ENCODE measurements at places on chromosomes 5 and 9.

DNA sequence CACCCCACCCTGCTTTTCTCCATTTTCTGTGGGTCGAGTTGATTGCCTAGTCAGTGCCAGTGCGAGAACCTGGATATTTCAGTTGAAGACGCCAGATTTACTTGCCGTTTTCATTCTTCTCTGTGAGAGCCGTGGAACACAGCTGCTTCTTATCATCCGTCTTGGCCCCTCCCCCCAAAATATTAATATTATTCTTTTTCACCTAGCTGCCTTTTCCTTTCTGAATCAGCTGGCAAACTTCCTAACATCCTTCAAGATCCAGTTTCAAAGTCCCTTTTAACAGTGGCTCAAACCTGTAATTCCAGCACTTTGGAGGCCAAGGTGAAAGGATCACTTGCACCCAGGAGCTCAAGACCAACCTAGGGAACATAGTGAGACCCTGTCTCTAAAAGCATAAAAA, 117.1 kb upstream of the RASA1 start:
- no peak for DNase-seq

GRCh38 chr5:62600560-62601252, 22.1 kb downstream of the LRRC70 start:
- no peak for DNase-seq

GRCh38 chr5:18314192-18314778, 680.0 kb downstream of the TAF11L14 start:
- DNase-seq, result no peak

DNA sequence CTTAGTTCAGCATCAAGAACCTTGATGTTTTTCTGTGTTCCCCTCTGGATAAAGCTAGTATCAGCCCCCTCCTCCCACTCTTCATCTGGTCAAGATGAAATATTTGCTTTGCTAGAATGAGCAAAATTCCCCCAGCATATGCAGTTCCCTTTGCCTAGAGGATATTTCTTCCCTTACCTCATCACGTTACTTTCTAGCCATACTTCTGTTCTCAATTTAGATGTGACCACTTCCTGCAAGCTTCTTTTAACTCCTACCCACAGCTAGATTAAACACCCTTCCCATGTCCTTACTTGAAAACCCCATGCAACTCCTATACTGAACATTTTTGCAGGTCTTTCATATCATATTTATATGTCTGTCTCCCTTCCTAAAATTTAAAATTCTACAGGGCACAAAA, 178.9 kb upstream of the TUSC1 start:
- DNase-seq, result no peak

- no peak for DNase-seq
Observed at GRCh38 chr5:1885404-1885755, 2.7 kb upstream of the IRX4 start.

DNA sequence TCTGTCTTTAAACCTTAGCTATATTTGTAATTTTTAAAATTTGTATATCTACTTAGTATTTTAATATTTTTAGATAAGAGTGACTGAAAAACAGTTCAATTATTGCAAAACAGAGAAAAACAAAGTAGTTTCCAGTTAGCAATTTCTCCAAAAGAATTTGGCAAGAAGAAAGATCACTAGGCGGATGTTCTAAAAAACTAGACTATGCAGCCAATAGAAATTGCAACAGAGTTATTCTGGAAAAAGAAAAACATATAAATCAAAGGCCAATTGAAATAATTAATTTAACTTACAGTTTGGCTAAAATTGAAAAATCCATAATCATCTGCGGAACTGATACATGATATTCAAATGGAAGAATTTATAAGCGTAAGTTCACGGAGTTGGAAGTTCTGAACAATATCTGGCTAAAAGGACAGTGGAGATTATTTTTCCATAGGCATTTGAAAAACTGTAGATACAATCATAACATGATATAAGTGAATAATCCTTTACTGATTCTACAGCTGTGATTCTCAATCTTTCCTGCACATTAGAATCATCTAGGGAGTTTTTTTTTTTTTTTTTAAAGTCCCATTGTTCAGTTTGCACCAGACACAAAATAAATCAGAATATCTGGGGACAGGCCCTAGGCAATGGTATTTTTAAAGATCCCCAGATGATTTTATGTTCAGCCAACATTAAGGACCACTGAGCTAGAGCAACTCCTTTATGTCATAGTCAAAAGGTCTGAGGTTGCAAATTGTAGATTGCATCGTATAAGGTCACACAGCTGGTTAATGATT, 605.1 kb upstream of the DAB2 start:
- DNase-seq, result no peak

DNA sequence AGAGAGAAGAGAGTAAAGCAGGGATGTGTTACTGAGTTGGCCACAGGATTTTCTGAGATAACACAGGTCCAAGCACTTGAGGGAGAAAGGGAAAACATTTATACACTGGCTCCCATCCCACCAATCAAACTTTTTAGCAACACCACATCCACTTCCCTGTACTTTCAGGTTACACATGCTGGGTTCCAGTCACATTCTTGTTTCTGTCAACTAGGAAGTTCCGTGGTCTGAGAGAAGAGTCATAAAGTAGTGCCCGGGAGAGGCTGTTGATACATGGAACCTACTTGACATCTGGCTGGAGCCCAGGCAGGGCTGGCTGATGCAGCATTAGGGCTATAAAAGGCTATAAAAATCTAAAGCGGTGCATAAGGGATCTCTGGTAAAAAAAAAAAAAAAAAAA, 473.9 kb upstream of the COX7C start:
- no peak for DNase-seq

DNA sequence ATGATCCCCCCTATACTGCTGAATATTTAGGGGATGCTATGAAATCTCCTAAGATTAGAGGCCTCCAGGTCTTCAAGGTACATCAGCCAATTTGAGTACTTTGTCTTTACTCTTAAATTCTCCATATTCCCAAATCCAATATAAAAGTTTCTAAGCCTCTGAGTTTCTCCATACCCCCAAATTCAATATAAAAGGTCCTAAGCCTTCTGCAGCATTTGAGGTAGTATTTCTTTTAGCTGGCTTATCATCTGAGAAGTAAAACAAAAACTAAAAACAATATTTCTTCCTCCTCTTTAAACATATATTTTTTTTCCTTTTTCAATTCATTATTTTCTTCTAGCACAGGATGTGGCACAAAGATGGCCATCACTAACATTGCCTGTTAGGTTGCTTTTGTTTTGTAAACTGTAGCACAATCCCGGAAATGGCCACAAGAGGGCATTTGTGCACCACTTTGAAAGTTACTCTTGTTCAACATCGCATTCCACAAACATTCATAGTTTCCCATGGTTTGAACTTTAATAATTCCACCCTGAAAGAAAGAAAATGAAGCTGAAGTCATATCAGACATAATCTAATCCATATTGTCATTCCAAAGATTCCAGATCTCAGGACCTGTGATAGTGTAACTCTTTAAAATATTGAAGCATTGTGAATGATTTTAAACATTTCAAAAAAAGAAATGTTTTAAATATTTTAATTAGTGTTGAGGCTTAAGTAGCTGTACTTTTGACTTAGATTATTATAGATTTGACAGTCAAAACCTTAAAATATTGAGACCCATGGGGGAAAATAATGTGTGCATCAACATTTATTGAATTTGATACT, 21.0 kb upstream of the SCGB3A2 start:
- DNase-seq, result peak; percentile 8

DNA sequence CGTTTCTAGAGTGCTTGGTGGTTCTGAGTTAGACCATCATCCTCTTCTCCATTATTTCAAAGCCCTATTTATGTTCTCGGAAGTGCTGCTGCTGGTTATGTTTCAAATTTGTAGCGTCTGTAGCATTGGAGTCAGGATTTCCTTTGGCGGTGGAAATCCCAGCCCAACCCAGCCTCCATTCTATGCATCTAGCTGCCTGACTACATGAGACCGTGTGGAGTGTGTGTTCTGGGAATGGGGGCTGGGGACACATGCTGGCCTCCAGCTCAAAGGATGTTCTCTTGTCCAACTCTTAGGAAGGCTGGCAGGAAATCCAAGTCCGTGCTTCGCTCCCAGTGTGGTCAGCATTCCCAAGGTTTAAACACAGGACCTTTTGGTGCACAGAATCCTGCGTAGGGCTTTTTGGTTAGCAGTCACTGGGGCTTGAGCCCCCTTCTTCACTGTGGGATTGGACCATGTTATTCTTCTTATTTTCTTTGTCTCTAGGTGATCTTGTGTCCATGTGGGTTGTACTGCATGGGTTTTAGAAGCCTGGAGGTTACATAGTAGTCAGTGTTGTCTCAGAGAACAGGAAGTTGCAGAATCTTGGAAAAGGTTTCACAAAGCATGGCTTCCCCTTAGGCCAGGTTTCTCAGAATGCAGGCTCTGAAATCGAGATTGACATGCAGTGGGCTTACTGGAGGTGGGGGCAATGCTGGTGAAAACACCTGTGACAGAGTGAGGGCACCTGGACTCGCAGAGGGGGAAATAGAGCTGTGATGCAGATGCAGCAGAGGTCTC, 132.2 kb downstream of the ARHGAP26 start:
- no peak for DNase-seq

DNA sequence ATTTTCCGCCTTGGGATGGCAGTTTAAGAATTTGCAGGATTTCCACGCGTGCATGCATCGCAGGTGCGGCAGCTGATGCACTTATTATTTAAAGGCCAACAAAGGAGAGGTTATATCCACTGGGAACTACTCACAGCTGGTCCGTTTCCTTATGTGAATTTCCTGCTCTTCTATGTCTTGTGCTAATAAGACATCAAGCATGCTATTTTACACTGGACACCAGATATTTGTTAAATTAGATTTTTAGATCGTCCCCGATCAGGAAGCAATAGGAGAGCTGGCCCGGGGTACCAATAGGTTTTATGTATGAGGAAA, 476 bp upstream of the DTWD2 start:
- no peak for DNase-seq

DNA sequence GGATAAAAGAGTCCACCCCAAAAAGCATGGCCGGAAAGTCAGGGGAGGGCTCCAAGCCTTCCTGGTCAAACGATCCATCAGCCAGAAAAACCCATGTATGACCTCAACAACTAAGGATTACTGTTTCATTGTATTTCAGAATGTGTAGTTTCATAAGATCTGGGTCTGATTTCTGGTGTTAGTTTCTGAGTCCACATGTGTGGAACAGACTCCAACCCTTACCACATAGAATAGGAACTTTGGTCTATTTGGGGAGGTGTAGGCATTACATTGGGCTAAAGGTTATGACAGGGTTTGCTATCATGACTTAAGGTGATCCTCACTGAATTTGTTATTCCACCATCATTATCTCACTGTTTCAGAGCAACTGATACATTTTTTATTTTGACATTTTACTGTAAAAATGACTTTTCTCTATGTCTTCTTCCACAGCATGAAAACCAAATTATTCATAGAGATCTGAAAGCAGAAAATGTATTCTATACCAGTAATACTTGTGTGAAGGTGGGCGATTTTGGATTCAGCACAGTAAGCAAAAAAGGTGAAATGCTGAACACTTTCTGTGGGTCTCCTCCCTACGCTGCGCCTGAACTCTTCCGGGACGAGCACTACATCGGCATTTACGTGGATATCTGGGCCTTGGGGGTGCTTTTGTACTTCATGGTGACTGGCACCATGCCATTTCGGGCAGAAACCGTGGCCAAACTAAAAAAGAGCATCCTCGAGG, 33.5 kb downstream of the HMGCS1 start:
- DNase-seq, result no peak

DNA sequence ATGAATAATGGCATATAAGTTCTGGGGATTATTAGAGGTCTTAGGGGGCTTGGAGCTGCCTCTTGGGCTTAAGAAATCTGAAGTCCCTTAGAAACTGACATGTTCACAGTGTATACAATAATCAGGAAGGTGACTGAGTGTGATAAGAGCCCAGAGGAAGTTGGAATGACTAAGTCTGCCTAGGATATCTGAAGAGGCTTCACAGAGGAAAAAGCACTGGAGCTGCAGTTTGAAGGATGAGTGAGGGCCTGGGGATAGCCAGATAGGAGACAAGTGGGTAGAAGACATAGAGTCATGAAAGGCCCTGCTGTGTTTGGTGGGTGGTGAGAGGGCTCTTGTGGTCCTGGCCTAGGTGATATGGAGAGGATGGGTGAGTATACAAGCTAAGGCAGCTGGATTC, 8.8 kb downstream of the NEUROG1 start:
- no peak for DNase-seq

DNA sequence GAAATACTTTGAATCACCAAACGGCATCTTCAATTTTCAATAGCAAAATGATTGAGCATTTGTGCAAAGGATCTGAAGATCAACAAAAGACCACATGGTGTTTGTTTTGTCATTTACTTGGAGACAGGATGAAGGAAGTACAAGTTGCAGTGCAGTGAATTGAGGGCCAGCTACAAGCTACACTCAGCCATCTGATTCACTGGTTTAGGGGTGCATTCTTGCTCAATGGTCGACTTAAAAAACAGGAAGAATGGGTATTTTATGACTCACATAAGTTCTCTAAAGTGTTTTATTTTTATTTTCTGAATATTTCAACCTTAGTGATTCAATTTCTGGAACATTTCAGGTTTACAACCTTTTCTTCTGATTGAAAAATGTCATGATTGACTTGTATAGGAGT, 412.1 kb upstream of the ADAMTSL1 start:
- no peak for DNase-seq

GRCh38 chr9:131851414-131851813, 111.5 kb upstream of the RAPGEF1 start:
- no peak for DNase-seq

GRCh38 chr5:125604104-125604503, 819.1 kb upstream of the GRAMD2B start:
- DNase-seq, result no peak
